ENCODE measurements at places on chromosomes 3 and 15.

DNA sequence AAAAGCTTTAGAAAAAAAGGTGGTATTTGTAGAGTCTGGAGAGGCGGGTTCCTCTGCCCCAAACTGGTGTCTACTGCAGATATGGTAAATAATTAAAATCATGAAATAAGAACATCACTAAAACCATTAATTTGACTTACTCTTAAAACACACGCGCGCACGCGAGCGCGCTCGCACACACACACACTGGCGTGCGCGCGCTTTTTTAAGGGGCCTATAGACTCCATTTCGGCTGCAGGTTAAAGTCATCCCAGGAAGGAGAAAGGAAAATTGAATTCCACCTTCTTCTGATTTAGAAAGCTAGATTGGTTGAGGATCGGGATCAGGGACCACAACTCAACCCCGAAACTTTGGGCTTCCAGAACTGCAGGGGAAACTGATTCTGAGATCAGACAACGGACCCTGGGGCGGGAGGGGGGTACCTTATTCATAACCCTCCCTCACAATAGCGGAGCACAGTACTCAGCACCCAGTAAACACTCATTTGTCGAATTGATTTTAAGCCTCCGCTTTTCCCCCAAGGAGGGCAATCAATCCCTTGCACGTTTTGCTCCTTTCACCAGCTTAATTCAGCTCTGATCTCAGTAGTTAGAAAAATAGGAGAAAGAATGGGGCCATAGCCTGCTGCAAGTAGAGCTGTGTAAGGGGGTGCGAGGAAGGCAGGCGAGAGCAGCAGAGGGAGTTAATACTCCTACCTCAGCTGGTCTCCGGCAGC is 509 bp upstream of the LRRC3B start:
- no peak for DNase-seq

DNA sequence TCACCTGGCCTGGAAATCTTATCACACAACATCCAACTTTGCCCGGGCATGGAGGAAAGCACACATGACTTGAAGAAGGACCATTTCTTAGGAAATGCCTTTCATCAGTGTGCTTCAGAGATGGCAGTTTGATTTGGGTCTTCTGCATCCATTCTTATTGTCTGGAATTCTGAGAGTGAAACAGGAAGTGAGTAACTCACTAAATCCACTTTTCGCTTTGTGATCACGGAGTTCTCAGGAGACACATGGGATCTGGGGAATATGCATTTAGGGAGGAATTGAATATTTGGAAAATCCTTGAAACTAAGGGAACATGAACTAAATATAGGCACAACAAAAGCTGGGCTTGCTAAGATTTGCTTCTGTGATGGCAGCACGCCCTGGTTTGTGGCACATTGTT is 212.5 kb upstream of the FEZF2 start:
- no peak for DNase-seq

- DNase-seq, result no peak
These were observed 234.7 kb upstream of the LYSMD4 start for GRCh38 chr15:99967841-99968371.

- no peak for DNase-seq
These were observed 532.3 kb upstream of the ATP11B start for GRCh38 chr3:182261041-182261440.

DNA sequence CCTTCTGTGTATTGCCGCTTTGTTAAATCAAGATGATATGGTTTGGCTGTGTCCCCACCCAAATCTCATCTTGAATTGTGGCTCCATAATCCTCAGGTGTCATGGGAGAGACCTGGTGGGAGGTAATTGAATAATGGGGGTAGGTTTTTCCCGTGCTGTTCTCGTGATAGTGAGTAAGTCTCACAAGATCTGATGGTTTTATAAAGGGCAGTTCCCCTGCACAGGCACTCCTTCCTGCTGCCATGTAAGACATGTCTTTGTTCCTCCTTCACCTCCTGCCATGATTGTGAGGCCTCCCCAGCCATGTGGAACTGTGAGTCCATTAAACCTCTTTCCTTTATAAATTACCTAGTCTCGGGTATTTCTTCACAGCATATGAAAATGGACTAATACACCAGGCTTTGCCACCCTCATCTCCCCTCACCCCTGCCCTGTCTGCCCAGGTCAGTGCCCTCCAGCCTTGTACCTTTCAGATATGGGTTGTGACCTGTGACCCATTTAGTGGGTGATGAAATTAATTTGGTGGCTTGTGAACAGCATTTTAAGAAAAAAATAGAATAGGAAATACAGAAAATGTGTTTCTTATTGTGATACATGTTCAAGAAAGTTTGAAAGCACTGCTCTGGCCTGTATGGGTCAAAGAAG is 56.1 kb upstream of the MCF2L2 start:
- DNase-seq, result no peak

DNA sequence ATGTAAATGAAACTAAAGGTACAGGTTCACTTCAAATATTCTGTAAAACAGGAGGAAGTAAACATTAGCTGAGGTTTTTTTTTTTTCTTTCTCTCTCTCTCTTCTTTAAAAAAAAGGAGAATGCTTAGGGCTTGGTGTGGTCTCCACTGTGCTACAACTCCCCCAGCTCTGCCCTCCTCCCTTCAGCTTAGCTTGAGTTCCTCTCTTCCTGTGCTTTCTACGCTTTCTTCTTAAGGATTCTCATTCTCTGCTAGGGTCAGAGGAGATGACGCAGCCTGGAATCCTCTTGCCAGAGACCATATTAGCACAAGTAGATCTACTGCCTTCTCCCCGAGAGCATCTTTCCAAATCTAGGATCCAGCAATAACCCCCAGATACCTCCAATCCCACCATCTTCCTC is 69.1 kb upstream of the SNRK start:
- no peak for DNase-seq

- DNase-seq, result peak; percentile 22
These were observed 5.6 kb downstream of the SLC25A38 start for GRCh38 chr3:39388741-39389248.

GRCh38 chr3:15800327-15800726 is 2.5 kb upstream of the ANKRD28 start:
- no peak for DNase-seq

- no peak for DNase-seq
These were observed 464.3 kb downstream of the EPHA3 start for GRCh38 chr3:89571707-89572106.

- no peak for DNase-seq
These were observed 110.9 kb upstream of the THRB start for GRCh38 chr3:24605511-24606028.

All from CD4-positive, alpha-beta T cell treated with Interleukin-4 for 4 hours (primary cell).